Fibroblast of upper back skin (primary cell): ENCODE measurements at places on chromosomes 6 and 20.

DNA sequence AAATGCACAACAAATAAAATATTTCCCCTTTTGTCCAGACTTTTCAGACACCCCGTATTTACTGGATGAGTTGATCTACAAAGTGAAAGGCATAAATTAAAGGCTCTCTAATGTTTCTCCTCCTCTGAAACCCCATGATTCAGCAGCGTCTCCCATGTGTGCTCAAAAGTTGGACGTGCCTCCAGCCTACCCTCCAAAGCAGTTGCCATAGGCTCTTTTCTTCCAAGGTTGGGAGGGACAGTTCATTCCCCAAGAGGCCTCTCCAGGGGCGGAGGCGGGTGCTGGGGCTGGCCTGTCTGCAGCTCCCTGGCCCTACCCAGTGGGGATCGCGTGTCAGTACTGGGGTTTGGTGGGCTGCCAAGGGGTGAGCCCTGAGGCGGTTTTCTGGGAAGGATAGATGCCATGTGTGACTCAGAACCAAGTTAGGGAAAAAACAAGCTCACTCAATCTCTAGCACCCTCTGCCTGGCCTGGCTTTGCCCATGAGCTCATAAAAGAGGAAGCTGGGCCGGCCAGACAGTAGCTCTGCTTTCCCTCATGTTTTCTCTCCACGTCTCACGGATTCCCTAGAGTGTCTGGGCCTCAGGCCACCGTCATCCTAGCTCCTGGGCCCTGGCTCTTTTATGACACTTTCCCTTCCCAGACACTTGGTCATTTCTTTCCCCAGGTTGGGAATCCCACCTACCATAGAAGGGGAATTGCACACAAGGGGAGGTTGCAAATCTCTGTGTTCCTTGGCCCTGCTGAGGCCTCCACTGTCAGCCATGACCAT is 8.0 kb upstream of the IER3 start:
- peak; percentile 100 for DNase-seq

GRCh38 chr6:150417899-150418826 is 49.4 kb downstream of the IYD start:
- DNase-seq = peak; percentile 89

DNA sequence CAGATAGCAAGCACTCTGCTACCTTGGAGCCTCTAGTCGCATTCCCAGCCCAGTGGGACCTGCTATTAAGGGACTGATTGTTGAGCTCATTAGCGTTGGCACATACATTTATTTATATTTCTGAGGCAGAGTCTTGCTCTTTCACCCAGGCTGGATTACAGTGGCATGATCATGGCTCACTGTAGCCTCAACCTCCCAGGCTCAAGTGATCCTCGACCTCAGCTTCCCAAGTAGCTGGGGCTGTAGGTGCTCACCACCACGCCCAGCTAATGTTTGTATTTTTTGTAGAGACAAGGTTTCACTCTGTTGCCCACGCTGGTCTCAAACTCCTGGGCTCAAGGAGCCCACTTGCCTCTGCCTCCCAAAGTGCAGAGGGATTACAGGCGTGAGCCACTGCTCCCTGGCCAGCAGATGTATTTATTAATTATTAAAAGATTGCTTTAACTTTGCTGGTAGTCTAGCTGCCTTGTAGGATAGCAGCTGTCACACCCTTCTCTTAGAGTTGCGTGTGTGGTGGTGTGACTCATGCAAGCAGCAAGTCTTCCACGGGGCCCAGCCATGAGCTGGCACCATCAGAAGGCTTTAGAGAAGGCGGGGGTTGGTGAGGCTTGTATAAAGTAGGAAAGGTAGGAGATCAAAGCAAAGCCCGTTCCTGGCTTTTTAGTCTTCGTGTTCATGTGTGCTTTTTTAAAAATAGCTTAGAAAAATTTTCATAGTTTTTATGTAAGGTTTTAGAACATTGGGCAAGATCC is 16.5 kb downstream of the ACTR5 start:
- DNase-seq = peak; percentile 81

DNA sequence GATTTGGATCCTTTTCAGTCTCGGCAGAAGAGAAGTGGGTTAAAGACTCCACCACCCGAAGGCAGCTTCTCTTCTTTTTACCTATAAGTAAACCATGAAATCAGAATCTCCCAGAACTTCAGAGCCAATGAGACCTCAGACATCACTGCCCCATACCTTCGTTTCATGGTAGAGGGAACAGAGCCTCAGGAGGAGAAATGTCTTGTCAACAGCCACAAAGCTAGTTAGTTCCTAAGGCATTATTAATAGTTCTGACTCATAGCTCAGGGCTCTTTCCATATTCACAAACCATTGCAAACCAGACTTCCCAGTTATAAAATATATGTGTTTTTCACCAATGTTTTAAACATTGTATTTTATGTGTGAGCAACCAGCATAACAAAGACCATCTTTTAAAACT is 118.7 kb upstream of the RIPOR2 start:
- peak; percentile 82 for DNase-seq

DNA sequence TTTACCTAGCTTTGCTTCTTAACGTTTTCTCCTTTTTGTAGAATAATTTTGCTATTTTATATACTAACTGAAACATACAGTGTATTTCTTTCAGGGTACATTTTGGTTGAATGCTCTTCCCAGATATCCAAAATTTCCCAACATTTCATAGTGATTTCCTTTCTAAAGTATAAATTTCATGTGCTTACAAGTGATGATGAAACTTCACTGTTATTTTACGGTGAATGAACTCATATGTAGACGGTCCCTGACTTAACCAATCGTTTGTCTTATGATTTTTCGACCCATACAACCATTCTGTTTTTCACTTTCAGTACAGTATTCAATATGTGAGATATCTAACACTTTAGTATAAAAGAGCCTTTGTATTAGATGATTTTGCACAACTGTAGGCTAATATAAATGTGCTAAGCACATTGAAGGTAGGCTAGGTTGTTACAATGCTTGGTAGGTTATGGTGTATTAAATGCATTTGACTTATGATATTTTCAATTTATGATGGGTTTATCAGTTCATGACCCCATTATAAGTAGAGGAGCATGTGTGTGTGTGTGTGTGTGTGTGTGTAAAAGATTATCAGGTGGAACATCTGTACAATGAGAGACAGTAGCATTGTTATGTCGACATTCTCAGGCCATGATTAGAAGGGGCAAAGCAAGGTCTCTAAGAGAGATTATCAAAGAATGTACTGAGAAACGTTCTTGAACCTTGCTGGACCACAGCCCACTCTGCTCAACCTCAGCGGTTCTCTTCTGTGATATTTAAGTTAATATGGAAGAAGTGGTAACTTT is 20.9 kb downstream of the HIVEP1 start:
- DNase-seq = peak; percentile 11

- no peak for DNase-seq
These were observed 264.1 kb downstream of the CDC5L start for GRCh38 chr6:44651604-44652003.

DNA sequence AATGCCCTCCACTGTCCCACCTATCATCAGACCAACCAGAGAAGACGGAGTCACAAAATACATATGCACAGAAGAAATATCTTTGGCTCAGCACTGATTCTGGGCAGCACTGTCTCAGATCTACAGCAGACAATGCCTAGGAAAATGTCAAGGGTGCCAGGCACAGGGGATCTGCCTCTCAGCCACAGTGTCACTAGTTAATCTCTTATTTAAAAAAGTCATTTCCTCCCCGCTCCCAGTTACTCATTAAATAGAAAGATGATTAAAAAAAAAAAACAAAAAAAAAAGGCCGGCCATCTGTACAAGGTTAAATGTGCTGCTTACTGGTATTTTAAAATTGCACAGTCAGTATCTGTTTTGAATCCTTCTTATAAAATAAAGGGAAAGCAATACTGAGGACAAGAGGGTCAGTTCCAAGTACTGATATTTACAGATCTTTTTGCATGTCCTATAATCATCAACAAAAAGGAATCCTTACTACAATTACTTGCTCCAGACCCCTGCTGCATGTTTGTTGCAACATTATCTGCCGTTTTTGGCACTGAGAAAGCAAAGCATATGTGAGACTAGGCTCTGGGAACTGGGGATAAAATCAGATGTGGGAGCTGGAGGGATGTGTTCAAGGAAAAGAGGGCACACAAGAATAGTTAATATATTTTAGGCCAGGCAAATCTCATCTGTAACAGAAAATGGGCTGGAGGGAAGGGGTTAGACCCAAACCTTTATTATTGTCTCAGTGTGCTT is 299.3 kb downstream of the KIF16B start:
- no peak for DNase-seq

DNA sequence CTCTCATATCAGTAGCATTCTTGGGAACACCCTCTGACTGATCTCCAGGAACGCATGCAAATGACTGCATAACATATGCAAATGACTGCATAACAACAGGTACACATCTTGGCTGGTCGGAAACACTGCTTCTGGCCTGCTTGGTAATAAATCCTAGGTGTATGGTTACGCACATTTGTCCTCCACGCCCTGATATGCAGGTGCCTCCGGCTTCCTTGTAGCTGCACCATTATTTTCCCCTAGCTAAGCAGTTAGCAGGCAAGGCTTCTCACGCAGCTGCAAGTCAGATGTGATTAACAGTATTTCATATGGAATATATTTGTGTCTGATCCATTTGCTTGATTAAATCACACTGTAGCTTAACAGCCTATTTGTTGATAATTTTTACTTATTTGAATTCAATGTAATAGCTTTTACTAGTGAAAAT is 5.9 kb downstream of the RPS6KA2 start:
- DNase-seq = no peak

DNA sequence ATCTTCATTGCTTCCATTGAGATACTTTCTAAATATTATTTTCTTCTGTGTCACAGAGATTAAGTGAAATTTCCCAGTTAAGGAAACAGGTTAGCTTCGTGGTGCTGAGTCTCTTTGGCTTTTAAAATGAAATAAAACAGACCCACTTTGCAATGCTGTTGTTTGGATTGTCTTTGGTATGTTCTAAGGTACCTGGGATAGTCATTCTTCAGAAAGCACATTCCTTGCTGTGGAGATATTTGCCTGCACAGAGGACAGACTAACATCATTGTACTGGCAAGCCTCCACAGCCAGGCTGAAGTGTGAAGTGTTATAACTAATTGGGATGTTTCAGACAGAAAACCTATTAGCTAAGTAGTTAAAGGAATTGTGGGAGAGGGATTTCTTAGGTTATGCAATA is 148.8 kb upstream of the EPHA7 start:
- DNase-seq = no peak

- DNase-seq = no peak
These were observed 86.5 kb downstream of the QKI start for GRCh38 chr6:163501026-163501425.
